Frontal cortex (tissue), 4 donors: ENCODE measurements at places on chromosomes 3 and 15.

DNA sequence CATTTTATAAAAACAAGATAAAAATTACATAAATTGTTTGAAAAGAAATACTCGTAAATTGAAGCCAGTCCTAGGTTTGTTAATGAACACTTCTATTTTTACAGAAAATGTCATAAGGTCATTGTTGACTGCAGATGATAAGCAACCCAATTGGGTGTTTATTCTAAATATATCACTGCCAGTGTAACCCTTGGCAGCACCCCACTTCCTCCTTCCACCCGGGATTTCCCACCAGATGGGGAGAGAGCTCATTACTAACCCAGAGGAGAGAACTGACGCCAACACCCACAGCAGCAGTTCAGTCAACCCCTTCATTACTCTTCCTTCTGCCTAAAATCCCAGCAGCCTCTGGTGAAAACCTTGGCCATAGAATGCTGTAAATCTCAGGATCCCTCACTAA, 307.6 kb downstream of the GAP43 start:
- no peak for DNase-seq

GRCh38 chr15:61035311-61035710, 193.8 kb downstream of the RORA start:
- no peak for DNase-seq

DNA sequence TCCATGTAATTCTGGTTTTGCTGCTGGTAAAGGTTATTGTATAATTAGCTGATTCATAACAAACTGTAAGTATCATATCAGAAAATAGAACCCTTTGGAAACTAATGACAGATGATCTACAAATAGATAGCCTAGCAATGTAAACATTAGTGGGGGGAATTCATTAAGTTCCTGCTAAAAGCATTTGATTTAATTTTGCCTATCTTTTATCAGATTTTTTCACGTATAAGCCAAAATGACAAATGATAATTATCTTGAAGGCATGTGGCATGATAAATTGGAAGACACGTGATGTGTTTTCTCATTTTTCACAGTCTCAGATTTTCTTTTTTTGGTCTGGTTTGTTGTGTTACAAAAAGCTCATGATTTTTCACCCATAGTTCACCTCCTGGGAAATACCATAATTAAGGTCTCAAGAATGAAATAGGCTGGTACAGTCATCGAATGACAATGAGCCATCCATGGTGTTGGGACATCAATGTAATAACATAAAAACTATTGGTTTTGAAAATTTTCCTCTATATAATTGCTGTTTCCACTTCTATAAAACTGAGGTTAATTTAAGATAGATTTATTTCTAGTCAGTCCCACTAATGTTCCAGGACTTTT, 325.9 kb upstream of the TBL1XR1 start:
- no peak for DNase-seq

DNA sequence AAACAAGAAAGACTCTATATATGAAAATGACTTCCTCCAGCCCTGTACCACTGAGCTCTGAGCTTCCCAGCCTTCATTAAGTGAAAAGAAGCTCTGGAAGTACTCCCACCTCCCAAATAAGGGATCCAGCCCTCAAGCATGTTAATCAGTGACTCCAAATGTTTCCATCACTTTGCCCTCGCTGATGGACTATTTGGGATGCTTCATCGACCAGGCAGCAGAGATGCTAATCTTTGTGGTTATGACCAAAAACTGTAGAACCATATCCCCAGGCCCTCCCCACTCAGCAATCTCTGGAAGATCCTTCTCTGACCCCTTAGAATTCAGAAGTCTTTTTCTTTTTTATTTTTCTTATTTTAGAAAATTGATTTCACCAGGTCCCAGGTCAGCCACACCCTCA, 2.3 kb upstream of the CTDSPL start:
- DNase-seq, result no peak

- DNase-seq, result no peak
These were observed 76.0 kb downstream of the P2RY1 start for GRCh38 chr3:152910966-152911365.

GRCh38 chr3:59878038-59878427, 828.2 kb upstream of the CFAP20DC start:
- no peak for DNase-seq

GRCh38 chr15:99450896-99451358, 114.9 kb upstream of the MEF2A start:
- no peak for DNase-seq

DNA sequence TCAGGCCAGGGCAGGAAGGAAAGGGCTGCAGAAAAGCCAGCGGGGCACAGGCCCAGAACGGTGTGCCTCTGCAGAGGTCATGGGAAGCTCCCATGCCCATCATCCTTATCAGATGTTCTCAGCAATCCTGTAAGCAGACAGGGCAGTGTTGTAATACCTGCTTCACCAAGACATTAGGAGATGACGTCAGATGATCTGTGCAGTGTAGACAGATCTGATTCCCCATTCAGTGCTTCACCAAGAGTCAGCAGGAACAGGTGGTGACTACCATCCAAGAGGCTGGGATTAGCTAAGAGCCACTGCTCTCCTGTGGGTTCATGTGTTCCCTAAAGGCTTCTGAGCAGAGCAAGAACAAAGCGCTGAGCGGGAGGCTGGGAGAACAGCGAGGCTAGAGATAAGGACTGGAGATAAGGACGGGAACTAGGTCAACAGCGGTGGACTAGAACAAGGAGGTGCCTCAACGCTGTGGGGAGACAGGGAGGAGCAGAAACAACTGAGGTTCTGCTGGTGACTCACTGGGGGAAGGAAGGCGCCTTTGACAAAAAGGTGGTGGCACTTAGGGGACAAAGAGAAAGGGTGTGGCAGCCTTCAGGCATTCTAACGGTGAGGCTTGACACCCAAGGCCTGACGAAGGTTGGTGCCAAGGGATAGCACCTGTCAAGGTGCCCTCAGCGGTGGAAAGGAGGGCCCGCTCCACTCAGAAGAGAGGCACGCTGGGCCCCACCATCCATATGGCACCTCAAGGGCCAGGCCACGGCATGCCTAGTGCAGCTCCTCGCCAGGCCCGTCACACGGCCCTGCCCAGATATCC, 28.4 kb downstream of the CCDC12 start:
- no peak for DNase-seq

GRCh38 chr3:73772076-73772886, 147.5 kb upstream of the PDZRN3 start:
- DNase-seq, result no peak

DNA sequence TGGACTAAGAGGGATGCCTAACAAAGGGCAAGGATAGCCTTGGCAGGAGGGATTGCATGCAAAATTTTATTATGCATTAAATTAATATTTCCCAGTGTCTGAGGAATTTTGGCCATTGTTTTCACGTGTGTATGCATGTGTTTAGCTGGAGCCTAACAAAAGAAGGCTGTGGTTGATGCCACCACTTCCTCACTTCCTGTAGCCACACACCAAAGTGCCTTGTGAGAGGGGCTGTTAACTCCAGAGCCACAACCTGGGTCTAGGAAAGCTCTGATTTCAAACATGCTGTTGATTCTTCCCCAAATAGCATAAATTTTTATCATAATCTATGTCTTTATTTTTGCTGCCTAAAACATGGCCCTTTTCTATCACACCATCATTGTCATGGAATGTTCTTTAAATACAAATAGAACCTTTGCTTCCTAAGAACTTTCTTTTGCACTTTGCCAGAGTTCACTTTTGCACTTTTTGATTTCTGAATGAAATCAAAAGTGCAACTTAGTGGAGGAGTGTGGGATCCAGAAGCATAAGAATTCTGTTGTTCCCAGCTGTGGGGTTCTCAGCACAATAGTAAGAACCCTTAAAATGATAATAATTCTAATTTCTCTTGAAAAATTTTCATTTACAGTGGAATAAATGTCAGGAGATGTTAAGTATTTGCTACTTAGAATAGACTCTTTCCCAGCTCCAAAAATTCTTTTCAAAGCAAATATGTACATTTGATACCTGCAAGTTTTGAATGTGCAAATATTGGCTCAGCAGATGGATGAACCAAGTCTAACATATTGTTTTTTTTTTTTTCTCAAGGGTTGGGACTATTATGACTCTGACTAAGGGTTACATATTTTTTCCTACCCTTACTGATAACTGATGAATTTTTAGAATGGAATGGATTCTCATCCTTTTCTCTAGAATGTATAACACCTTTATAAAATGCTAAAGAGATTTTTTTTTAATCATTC, 35.6 kb upstream of the SPTSSB start:
- no peak for DNase-seq

GRCh38 chr3:18370672-18371071, 54.5 kb downstream of the SATB1 start:
- no peak for DNase-seq

- DNase-seq, result no peak
These were observed 4.2 kb downstream of the KLHL40 start for GRCh38 chr3:42689421-42690014.

GRCh38 chr3:20404741-20405100, 218.7 kb upstream of the SGO1 start:
- no peak for DNase-seq

GRCh38 chr15:58336161-58336560, 95.6 kb upstream of the LIPC start:
- no peak for DNase-seq

GRCh38 chr3:188390343-188390718, 236.4 kb downstream of the LPP start:
- no peak for DNase-seq

GRCh38 chr15:85753791-85754452, 40.8 kb downstream of the KLHL25 start:
- no peak for DNase-seq

- no peak for DNase-seq
These were observed 29.4 kb downstream of the POLR2M start for GRCh38 chr15:57735891-57736290.

DNA sequence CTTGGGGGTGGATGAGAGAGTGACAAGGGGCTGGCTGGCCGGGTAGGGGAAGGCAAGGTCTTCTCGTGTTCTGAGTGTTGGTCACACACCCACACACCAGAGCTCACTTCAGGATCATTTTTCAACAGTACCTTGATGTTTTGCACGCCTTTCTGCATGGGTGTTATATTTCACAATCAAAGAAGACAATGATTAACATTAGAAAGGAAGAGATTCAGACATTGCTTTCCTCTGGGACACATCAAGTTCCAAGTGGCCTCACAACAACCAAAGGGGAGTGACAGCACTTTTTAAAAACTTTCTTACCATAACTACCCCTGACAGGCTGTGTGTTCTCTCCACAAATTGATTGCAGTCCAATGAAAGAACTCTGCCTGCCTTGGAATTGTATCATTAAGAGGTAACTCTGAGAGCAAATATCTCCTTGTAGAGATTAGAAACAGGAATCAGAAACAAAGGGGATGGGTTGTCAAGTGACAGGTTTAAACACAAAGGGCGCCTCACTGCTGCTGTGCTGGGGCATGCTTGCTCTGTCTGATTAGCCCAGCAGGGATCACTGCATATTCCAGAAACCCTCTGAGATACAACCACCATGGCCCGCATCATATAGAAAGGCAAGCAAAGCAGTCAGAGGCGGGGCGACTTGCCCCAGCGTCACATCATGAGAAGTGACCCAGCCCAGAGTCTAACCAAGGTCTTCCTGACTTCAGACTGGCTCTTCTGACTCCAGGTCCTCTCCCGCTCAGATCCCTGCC, 230.8 kb downstream of the FEZF2 start:
- no peak for DNase-seq

GRCh38 chr3:181692311-181693145, 19.2 kb upstream of the SOX2 start:
- no peak for DNase-seq

DNA sequence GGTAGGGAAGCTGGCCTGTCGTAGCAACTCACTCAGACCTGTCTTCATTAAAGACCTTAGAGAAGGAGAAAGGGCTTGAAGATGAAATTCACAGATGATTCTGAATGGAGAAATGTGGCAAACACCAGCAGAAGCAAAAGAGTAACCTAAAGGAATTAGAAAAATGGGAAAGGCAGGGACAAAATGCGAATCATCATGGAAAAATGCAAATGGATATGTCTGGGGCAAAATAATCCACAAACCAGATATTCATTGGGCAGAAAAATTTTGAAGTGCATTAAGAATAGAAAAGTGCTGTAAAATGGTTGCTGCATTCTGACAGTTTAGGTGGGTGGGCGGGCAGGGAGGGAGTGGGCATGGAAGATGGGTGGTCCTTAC, 156.9 kb upstream of the RASGRP1 start:
- DNase-seq, result no peak

GRCh38 chr3:58952128-58952917, 97.5 kb downstream of the CFAP20DC start:
- DNase-seq, result no peak

DNA sequence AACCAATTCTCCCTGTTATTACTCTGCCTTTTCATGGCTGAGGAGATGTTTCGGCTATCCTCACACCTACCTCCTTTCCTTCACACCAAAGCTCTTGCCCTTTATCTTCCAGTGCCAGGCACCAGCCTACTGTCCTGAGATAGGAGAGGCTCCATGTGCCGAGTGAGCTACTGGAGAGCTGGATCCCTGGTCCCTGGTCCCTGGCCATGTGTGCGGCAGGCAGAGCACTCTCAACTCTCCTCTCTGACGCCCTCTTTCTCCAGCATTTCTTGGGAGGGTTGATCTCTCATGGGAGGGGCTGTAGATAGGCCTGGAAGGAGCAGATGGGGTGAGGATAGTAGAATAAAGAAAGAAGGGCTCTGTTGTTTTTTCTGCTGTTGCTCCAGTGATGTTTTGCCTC, 277.1 kb upstream of the UMPS start:
- DNase-seq, result no peak

DNA sequence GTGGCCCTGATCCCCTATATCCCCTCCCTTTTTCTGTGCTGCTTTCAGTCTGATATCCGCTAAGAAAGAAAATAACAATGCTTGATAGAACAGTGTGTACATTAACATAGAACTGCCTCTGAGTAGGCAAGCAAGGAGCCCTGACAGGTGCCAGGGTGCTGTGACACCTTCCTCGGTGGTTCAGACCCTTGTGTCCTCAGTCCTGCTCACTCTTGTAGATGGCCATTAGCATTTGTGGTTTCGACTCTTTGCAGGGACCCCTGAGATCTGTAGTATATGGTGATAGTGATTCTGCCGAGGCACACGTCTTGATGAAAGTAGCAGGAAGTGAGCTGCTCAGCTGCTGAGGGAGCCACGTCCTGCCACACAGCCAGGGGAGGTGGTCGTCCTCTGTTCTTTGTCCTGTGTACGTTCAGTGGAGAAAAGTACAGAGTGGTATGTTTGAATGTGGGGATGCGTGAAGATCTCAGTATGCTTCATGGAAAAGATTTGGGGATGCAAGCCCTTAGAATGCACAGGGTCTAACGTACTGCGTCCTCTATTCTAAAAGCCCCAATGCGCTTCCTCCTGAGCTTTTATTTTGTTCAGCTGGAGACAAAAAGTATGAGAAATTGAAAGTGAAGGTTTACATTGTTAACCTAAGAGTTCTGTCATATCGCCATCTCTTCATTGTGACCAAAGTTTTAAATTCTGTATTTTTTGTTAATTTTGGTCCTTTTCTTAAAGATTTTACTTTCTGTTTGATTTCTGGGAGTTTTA, 35.4 kb downstream of the PXYLP1 start:
- DNase-seq, result no peak

- DNase-seq, result no peak
These were observed 203.8 kb downstream of the TCF12 start for GRCh38 chr15:57122080-57122840.

GRCh38 chr3:151293127-151293526, 14.8 kb upstream of the P2RY14 start:
- DNase-seq, result no peak

- no peak for DNase-seq
These were observed 14.2 kb upstream of the PPP1R2 start for GRCh38 chr3:195557322-195557721.

GRCh38 chr15:70271422-70272088, 173.8 kb upstream of the TLE3 start:
- DNase-seq, result no peak
